ENCODE measurements at places on chromosomes 3 and 15.

- peak; percentile 7 for DNase-seq
These were observed 61.6 kb downstream of the MAP4 start for GRCh38 chr3:47954567-47954966.

DNA sequence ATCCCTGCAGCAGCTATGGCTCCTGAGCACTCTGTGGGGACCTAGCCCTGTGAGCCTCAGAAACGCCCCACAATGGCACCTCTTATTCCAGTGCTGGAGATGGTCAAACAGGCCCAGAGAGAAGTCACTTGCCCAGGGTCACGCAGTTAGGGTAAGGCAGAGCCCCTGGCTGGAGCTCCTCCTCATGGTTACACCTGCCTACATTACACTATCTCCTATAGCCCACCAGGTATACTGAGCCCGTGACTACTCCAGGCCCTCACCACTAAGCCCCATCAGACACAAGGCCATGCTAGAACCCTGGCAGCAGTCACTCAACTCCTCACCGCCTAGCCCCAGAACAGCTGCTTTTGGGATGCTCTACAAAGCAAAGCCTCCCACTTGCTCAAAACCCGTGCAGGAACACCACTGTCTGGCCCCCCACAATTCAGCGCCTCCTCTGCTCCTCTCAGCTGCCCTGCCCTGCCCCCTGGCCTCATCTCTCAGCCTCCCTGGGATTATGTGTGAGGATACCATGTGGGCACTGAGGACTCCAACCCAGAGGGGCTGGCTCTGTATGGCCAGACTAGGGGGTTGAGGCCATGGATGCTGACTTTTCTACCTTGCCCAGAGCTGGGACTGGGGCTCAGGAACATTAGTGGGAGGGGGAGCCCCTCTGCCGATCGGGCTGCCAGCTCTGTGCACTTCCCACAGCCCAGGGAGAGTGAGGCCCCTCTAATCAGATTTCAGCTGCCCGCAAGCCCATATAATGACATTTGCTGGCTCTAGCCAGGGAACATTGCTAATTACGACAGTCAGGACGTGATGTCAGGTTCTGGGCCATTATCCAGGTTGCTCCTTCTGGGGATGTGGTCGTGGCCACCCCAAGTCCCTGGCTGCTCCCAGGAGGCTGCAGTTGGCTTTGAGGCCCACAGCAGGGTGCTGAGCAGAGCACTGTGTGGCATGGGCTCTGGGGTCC lies 4.0 kb downstream of the NT5DC2 start:
- DNase-seq = no peak

- DNase-seq = peak; percentile 41
These were observed 220.3 kb upstream of the TPM1 start for GRCh38 chr15:62822228-62822627.

GRCh38 chr3:9136746-9137465 lies 112.5 kb downstream of the SRGAP3 start:
- DNase-seq = no peak

- no peak for DNase-seq
These were observed 8.1 kb upstream of the LRRK1 start for GRCh38 chr15:100911086-100911485.

DNA sequence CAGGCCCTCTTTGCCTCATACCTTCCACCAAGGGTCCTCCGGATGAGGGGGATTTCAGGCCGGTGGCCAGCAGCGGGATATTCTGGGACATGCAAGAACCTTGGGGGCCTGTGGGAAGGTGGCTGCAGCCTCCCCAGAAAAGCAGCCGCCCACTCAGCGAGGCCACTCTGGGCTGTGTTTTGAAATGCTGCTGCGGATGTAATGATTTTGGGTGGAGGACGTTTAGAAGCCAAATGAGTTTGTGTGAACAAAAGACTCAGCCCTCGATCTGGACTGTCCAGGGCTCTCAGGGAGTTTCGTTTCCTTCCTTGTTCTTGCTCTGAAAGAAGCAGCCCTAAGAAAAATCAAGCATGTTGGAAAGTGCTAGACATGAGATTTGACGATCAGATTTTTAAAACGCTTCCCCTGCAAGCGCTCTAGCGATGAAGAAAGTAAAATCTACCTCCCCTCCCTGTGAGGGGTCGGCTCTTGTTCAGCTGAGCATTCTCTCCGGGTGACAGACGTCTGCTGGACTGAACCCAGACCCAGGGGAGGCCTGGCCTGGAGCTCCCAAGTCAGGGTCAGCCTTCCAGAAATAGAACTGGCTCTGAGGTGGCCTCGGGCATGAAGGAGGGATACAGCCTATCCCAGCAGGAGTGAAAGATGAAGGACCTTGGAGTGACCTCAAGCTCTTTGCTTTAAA lies 12.9 kb downstream of the HEG1 start:
- DNase-seq = no peak

DNA sequence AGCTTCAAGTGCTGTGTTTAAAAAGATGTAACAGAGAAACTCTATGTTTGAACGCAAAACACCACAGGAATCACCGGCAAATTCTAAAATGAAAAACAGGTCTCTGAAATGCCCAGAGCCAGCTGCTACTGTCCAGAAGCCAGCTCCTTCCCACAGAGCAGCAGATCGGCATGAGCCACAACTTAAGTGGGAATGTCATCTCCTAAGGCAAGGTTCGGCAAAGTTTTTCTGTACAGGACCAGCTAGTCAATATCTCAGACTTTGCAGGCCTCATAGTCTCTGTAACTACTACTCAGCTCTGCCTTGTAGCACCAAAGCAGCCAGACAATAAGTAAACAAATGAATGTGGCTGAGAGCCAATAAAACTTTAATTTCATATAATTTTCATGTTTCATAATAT lies 4.9 kb downstream of the PLOD2 start:
- no peak for DNase-seq
